ENCODE measurements at places on chromosomes 2 and 18.

DNA sequence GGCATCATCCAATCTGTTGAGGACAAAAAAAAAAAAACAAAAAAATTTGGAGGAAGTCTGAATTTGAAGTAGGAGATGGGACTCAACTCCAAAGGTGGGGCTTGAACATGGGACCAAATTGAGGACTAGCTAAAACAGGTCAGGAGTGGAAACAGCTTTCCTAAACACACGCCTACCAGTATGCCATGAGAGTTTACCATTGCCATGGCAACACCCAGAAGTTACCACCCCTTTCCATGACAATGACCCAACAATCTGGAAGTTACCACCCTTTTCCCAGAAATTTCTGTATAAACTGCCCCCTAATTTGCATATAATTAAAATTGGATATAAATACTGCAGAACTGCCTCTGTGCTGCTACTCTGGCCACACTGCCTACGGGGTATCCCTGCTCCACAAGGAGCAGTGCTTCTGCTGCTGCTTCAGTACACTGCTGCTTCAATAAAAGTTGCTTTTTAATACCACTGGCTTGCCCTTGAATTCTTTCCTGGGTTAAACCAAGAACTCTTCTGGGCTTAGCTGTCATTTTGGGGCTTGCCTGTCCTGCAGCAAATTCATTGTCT, 73.3 kb upstream of the FSIP2 start:
- no peak for DNase-seq

DNA sequence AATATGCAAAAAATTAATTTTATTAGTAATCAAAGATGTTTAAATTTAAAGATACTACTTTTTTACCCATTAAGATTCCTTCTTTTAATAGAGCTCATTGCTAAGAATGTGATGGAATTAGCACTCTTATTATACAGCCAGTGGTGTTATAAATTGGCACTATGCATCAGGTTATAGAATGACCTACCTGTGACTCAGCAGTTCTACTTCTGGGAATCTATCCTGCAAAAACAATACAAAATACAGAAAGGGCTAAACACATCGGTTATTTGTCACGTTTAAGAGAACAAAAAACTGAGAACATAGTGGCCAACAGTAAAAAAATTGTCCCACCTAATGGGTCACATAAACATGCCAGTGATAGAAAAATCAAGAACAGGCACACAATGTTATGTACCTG, 9.4 kb upstream of the ADD2 start:
- DNase-seq, result no peak

- no peak for DNase-seq
Measured at GRCh38 chr2:113187771-113188170, 14.0 kb downstream of the PSD4 start.

GRCh38 chr2:193528458-193528857, 1333.7 kb upstream of the TMEFF2 start:
- DNase-seq, result no peak

GRCh38 chr2:148725564-148725963, 81.0 kb downstream of the EPC2 start:
- DNase-seq, result no peak

DNA sequence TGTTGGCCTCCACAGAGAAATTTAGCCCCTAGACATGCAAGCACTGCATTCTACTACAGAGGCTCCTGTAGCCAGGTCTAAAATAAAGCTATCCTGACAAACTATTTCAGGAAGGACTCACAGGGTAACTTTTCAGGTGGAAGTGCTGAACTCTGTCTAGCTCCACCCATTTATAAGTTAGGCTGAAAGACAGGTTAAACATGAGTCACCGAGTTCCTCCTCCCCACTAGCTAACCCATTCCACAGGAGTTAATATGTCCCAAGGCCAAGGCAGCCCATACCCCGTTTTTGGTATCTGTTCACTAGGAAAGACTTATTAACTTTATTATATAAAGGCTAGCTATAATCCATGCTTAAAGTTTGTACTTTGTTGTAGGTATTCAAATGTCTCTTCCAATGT, 3.5 kb downstream of the CWC22 start:
- DNase-seq, result no peak

- DNase-seq, result no peak
Measured at GRCh38 chr2:238128061-238128440, 10.4 kb upstream of the KLHL30 start.

DNA sequence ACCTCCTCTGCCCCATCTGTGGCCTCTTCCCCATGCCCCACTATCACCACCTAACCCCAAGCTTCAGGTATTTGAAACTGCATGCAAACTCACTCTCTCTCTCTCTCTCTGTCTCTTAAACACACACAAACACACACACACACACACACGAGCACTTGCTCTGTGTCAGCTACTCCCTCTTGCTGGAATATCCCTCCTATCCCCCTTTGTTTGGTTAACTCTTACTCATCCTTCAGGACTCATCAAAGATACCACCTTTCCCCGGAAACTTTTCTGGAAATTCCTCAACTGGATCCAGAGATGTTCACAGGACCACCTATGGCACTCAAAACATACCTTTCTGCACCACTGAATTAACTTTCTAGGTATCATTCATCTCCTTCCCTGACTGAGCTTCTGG, 222.8 kb upstream of the TMEM200C start:
- DNase-seq, result no peak

DNA sequence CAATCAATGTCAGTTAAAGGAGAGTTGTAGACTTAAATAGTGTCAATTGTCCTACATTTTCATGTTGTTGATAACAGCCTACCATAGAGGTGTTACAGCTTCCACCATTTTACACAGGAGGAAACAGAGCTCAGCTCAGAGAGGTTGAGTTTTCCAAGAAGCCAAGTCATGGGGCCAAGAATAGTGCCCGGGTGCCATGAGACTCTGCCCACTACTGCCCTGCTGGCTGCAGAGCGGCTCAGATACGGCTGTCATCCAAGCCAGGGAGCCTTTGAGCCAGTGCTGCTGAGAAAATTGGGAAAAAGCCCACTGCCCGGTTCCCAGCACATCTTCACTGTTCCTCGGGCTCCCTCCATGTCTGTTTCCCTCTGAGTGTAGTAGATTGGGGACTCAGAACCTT, 22.0 kb downstream of the RAB12 start:
- DNase-seq, result no peak

GRCh38 chr18:47283476-47283875, 32.0 kb upstream of the SKOR2 start:
- DNase-seq, result peak; percentile 31

DNA sequence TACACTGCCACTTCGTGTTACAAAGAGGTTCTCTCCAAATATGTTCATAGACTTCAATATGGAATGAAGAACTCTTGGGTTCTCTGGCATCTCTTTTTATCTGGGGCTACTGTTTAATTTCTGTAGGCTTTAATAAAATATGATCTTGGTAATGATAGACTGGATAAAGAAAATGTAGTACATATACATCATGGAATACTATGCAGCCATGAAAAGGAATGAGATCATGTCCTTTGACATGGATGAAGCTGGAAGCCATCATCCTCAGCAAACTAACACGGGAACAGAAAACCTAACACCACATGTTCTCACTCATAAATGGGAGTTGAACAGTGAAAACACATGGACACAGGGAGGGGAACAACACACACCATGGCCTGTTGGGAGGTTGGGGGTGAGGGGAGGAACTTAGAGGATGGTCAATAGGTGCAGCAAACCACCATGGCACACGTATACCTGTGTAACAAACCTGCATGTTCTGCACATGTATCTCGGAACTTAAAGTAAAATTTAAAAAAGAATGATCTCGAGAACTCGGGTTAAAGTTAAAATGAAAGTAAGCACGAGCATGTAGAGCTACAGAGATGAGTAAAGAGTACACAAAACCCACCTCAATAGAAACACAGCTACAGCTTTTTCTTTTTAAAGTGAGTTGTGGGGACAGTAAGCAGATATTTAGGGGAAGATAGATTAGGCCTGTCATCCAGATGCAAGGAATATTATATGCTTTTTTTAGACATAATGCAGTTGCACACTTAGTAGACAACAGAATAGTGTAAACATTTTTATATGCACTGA, 102.3 kb downstream of the SGPP2 start:
- no peak for DNase-seq

- no peak for DNase-seq
Measured at GRCh38 chr2:150863691-150864090, 376.2 kb upstream of the RND3 start.

DNA sequence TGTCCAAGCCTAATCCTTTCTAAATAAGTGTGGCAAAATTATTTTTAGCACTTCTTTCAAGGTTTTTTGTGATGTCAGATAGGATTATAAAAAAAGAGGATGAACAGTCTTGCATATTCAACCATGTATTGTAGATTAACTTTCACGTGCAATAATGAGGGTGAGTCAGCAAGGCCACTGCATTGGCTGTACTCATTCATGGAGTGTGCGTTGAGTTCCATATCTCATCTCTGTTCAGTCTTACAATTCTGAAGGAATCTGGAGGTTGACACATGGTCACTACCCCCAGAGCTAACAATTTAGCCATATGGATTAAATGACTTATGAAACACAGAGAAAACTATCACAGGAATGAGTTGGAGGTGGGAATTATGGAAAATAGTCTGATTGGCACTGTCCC, 810.5 kb downstream of the SLC4A3 start:
- DNase-seq, result peak; percentile 17

DNA sequence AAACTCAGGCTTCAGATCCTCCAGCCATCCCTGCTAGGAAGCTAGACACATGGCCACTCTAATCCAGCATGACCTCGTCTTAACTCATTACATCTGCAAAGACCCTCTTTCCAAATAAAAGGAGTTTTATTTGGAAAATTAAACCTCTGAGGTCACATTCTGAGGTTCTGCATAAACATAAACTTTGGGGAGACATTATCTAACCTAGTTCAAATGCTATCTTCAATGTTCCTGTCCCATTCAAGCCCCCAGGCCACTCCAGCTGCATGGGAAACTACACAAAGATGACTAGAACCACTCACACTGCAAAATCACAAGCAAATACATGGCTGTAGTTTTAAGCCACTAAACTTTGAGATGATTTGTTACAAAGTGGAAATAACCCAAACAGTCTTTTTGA, 99.0 kb upstream of the RNF152 start:
- DNase-seq, result no peak

GRCh38 chr2:33168922-33169321, 222.2 kb downstream of the LTBP1 start:
- no peak for DNase-seq

DNA sequence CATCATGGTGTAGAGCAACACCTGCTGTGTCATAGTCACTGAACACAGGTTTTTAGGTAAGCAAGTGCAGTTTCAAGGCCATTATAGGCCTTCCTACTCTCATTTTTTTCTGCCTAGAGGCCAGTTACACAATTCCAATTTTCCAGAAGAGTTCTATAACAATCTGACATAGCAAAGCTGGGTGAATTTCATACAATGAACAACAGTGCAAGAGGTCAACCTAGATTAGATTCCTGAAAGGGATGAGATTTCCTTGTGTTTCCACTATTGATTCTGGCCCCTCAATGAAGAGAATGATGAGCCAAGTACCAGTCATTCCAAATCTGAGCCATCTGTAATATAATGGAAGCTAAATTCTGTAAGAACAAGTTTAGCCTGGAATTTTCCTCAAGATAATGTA, 15.3 kb upstream of the CD28 start:
- DNase-seq, result no peak

GRCh38 chr2:37324786-37325624, at the start of gene PRKD3:
Gene PRKD3 (minus strand): TSS chr2:37324833. CDS start chr2:37316524, 8,309 bp downstream.
- DNase-seq, result peak; percentile 45

DNA sequence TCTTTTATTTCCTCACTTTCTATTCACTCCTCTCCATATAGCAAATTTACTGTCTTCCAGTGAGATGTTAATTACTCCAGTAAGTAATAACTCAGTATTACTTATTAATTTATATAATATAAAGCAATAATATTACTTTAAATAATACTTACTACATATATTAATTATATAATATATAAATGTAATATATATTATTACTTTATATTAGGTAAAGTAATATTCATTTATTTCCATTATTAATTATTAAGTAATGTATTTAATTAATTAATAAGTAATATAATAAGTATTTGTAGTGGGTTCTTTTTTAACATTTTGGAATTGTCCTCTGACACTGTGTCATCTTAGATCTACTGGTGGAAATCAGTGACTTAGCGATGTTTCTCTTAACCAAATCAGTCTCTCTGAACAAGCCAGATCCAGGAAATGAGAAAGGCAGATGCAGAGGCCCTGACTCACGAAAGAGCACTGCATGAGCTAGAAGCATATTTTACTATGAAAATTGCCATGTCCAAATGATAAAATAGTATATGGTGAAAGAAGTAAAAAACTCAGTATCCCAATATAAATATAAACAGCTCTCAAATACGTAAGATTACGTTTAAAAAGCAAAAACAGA, 115.9 kb downstream of the DSEL start:
- peak; percentile 84 for DNase-seq

- DNase-seq, result no peak
Measured at GRCh38 chr2:120029672-120030640, 17.1 kb downstream of the EPB41L5 start.

- DNase-seq, result no peak
Measured at GRCh38 chr2:196330645-196331044, 159.3 kb upstream of the STK17B start.

GRCh38 chr2:171798156-171798820, 95.8 kb downstream of the SLC25A12 start:
- peak; percentile 75 for DNase-seq

DNA sequence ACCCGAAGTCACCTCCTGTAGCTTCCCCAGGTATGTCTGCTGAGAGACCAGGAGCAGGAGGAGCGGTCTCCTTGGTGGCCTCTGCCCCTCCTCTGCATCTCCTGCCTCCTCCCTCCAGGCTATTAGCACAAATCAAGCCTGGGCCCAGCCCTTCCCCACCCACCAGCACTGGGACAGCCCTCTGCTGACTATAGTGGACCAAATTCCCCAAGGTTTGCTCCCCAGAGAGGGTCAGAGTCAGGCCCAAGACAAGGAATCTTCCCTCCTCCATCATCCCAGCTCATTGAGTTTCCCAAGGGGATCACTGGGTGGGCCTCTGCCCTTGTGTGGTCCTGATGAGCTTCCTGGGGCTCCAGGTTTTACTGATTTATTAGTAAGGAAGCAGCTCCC, 62.1 kb downstream of the EMILIN2 start:
- DNase-seq, result no peak

DNA sequence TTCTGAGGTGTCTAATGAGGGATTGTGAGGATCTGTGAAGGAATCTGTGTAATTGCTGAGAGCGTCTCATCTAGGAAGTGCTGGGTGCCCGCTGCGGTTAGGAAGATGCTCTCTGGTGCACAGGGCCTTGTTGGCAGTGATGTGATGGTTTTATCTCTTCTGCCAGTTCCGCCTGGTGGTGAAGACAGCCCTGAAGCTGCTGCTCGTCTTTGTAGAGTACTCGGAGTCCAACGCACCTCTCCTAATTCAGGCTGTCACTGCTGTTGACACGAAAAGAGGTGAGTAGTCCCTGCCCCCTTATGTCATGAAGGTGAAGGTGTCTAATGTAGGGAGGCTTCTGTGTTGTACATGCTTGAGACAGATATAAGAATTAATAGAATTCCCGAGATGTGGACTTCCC, 234.2 kb downstream of the TPGS2 start:
- DNase-seq, result no peak

DNA sequence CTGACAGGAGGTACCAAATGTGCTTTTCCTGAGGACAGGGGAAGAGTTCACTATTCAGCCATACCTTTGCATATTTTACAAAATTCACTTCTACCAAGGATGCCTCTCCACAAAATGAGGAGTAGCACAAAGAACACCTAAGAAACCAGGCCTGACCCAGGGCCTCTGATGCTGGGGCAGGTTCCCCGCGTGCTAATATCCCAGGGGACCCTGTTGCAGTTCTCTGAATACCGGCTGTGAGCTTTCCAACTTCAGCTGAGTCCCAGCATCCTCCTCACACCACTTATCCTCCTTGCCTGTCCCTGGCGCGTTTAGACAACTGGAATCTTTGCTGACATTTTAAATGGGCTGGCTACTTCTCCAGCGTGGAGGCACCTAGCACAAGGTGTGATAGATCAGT, 142.3 kb downstream of the BCL2 start:
- no peak for DNase-seq
